Activated naive CD8-positive, alpha-beta T cell treated with anti-CD3 and anti-CD28 coated beads, Interleukin-2, amount 10 ng/mL, durations not matched to agents 7 days and 5 days (primary cell): ENCODE measurements at places on chromosomes 2 and 18. TPM values are rescaled to one million over a fixed set of nuclear protein-coding genes. Genes with fewer than 3 reads are reported as not detected.

ZRANB3 gene
- 7.9 TPM for total RNA-seq

SGPP2 gene
- total RNA-seq = 0.89 TPM

RAB6D gene
- total RNA-seq = not detected

GRCh38 chr2:238869-239268, 25.0 kb downstream of the SH3YL1 start:
- no peak for DNase-seq

DNA sequence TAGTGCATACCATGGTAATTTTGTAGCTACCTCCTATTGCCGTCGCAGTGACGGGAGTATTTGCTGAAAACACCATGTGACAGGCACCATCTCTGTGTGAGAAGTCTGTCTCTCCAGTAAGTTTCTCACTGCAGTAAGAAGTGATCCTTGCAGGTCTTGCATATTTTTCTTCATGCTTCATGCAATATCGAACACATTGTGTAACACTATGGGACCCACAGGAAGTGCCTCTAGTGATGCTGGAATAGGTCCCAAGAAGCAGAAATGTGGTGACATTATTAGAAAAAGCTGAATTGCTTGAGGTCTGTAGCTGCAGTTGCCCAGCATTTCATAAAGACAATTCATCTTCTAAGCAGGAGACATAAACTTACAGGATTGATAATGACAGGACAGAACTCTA, 167.6 kb downstream of the DCDC2C start:
- DNase-seq = no peak

- no peak for DNase-seq
Observed at GRCh38 chr2:179746981-179747380, 114.4 kb downstream of the ZNF385B start.

- DNase-seq = no peak
Observed at GRCh38 chr2:148965623-148966437, 72.7 kb upstream of the LYPD6B start.
